ENCODE measurements at places on chromosomes 2 and 18.

DNA sequence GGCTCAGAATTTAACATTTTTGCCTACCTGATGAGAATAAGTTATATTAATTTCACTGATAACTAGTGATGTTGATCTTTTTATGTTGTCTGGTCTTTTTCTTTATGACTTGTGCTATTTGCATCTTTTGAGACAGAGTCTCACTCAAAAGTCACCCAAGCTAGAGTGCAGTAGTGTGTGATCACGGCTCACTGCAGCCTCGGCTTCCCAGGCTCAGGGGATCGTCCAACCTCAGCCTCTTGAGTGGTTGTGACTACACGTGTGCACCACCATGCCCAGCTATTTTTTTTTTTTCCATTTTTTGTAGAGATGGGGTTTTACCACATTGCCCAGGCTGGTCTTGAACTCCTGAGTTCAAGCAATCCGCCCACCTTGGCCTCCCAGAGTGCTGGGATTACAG, 7.5 kb downstream of the SMCHD1 start:
- H3K4me3 ChIP-seq, result no peak overlapping the region

DNA sequence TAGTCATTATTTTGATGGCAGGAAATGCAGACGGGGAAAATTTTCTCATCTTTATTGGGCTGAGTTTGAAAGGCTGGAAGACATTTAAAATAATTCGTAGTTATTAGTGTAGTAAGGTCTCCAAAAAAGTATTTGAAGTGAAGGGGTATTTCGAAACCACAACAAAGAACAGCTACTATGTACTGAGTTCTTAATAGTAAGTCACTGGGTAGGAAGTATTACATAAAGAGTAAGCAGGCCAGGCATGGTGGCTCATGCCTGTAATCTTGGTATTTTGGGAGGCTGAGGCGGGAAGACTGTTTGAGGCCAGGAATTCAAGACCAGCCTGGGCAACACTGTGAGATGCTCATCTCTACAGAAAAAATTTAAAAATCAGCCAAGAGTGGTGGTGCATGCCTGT, 113.6 kb downstream of the MEP1B start:
- no peaks in the 10 kb centered on the region for H3K27me3 ChIP-seq
- DNase-seq, result no peak
- H3K36me3 ChIP-seq, result no peaks in the 10 kb centered on the region
- H3K27ac ChIP-seq, result no peak overlapping the region

- no peak overlapping the region for H3K27ac ChIP-seq
- H3K27me3 ChIP-seq, result no peaks in the 10 kb centered on the region
- no peak overlapping the region for H3K4me3 ChIP-seq
These were observed 22.1 kb upstream of the CBLN2 start for GRCh38 chr18:72566290-72566689.

GRCh38 chr18:46721331-46721730, 35.5 kb downstream of the ST8SIA5 start:
- peaks cover 2% of the 10 kb centered on the region for H3K4me1 ChIP-seq
- no peak overlapping the region for H3K27ac ChIP-seq
- no peaks in the 10 kb centered on the region for H3K27me3 ChIP-seq
- no peaks in the 10 kb centered on the region for H3K36me3 ChIP-seq

DNA sequence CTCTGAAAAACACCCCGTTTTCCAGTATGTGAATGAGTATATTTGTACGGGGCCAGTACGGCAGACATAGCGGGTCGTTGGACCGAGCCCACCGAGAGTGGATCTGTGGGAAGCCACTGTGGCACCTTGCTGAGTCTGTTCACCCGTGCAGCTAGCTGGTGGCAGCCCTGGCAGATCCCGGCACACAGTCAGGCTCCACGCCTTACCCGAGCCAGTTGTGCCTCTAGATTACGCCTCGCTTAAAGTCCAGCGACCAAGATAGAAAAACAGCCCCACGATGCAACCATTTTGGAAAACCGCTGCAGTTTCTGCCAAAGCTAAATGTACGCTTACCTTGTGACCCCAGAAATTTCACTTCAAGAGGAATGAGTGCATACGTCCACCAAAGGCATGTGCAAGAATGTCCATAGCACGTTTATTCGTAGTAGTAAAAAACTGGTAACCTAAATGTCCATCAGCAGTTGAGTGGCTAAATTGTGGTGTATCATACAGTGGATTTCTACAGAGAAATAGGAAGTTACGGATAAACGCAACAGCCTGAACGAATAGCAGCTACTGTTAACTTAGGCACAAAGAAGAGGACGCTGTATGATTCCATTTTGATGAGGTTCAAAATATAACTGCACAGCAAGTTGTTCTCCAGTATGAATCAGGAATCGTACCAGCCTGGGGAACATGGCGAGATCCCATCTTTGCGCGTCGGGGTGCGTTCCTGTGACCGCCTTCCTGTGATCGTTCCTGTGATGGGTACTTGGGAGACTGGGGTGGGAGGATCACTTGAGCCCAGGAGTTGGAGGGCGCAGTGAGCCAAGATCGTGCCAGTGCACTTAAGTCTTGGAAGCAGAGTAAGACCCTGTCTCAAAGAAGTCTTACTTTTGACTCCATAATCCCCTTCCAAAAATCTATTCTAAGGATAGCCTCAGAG, 688 bp upstream of the WDR33 start:
- peak overlapping the region; percentile 83 for H3K27ac ChIP-seq
- H3K36me3 ChIP-seq, result no peaks in the 10 kb centered on the region
- peak overlapping the region; percentile 96 for H3K4me3 ChIP-seq
- no peak for DNase-seq
- no peaks in the 10 kb centered on the region for H3K27me3 ChIP-seq

DNA sequence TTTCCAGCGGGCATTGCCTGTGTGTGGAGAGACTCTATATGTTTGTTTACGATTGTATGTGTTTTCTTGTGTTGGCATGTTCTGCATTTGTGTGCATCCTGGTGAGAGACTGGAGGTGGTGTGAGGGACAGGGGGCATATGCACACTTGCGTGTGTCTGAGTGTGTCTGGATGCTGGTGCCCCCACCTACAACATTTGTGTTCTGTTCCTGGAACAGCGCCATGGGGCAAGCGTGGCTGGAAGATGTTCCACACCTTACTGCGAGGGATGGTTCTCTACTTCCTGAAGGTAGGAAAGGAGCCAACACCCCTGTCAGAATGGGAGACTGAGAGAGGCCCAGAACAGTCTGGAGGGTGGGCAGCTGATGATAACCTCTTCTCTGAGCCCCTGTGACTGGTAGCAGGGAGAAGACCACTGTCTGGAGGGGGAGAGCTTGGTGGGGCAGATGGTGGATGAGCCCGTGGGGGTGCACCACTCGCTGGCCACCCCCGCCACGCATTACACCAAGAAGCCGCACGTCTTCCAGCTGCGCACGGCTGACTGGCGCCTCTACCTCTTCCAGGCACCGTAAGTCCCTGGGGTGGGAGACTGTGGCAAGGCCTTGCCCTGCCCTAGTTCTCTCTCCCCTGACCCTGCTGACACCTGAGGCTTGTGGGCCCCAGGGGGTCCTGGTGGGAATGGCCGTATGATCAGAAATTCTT, 23.7 kb downstream of the PSD4 start:
- no peak for DNase-seq
- no peaks in the 10 kb centered on the region for H3K4me1 ChIP-seq
- H3K36me3 ChIP-seq, result no peaks in the 10 kb centered on the region

DNA sequence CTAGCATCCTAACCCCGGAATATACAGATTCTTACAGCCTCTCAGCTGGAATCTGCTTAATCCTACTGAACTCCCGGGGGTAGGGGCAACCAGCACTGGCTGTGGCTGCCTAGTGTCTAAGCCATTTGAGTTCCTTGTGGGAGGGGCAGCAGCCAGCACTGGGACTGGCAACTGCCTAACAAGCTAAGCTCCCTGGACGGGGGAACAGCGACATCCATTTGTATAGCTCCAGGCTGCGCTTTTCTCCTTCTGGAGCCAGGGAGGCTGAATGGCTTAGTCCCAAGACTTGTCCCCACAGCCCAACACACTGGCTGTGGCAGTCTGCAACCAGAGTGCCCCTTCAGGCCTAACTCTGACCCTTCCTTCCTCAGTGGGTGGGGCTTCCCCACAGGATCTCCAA, 787.2 kb downstream of the METTL4 start:
- H3K4me1 ChIP-seq, result no peaks in the 10 kb centered on the region
- no peak overlapping the region for H3K4me3 ChIP-seq
- DNase-seq, result no peak
- H3K27ac ChIP-seq, result no peak overlapping the region
- H3K27me3 ChIP-seq, result no peaks in the 10 kb centered on the region
- no peaks in the 10 kb centered on the region for H3K36me3 ChIP-seq

GRCh38 chr2:95185197-95185596, 19.6 kb downstream of the ZNF2 start:
- H3K27ac ChIP-seq, result no peak overlapping the region
- no peaks in the 10 kb centered on the region for H3K4me1 ChIP-seq
- no peak overlapping the region for H3K4me3 ChIP-seq

DNA sequence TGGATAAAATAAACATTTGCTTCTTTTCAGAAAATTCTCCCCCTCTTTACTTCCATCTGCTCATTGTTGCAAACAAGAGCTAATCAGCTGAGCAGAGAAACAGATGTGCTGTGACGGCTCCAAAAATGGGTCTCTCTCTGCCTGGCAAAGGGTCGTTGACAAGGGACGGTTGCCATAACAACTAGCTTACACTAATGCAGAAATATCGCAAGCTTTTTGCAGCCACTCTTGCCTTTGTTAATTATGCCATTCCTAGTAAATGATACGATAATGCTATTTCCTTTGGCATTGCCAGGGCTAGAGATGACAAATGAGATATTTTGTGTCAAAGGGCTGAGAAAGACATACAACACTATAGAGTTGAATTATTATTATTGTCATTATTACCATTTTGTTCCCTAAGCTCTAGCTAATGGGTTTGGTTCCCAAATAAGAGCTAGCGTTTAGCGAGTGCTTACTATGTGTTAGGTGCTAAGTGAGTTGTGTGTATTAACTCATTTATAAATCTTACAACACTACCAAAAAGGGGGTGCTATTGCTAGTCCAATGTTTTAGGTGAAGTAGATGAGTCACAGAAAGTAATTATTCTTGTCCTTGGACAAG, 46.8 kb downstream of the MYO3B start:
- no peaks in the 10 kb centered on the region for H3K36me3 ChIP-seq
- H3K4me3 ChIP-seq, result no peak overlapping the region
- no peaks in the 10 kb centered on the region for H3K4me1 ChIP-seq
- no peak for DNase-seq

DNA sequence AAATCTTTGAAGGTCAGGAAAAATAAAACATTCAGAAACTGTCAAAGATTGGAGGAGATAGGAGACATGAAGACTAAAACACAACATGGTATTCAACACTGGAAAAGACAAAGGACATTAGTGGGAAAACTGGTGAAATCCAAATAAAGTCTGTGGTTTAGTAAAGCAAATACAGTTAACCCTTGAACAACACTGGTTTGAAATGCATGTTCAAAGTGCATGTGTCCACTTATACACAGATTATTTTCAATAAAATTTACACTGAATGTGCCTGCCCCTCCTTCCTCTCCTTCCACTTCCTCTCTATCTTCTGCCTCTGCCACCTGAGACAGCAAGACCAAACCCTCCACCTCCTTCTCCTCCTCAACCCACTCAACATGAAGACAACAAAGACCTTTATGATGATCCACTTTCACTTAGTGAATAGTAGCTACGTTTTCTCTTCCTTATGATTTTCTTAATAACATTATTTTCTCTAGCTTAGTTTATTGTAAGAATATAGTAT, 14.5 kb downstream of the OLA1 start:
- H3K27ac ChIP-seq, result no peak overlapping the region
- no peaks in the 10 kb centered on the region for H3K36me3 ChIP-seq
- no peak overlapping the region for H3K4me3 ChIP-seq
- H3K4me1 ChIP-seq, result peaks cover 1% of the 10 kb centered on the region
- H3K27me3 ChIP-seq, result no peaks in the 10 kb centered on the region

DNA sequence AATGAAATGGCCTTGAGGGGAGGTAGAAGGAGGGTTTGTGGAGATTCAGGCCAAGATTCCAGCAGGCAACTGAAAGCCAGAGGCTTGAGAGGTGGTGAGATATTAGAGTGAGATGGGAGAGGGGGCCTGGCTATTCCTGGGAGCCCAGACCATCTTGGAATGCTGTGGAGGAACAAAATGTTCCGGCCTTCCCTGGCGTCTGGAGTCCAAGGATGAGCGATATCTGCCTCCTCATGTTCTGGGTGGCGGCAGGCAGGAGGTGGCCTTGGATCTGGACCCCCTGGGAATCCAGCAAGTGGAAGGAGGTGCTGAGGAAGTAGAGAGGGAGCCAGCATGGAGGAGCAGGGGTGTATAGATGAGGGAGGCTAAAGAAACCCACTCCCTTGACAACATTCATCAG, 335.9 kb downstream of the CYP26B1 start:
- DNase-seq, result no peak
- no peak overlapping the region for H3K27ac ChIP-seq
- H3K36me3 ChIP-seq, result no peaks in the 10 kb centered on the region
- H3K27me3 ChIP-seq, result no peaks in the 10 kb centered on the region

DNA sequence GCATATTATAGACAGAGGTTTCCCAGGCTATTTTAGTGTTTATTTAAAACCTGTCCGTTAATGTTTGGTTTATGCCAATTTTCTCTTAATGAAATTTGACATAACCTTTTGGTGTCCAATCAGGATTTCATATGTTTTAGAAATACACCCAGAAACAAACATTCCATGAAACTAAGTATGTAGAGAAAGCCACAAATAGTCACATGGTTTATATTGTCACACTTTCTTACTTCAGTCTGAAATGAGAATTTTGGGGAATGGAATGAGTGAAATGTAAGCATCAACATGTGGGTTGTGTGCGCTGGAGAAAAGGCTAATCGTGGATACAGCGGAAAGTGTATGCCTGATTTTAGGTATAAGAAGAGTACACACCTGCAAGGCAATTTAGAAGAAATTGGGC, 277.0 kb upstream of the RAB12 start:
- H3K36me3 ChIP-seq, result no peaks in the 10 kb centered on the region
- no peak overlapping the region for H3K4me3 ChIP-seq
- DNase-seq, result no peak
- H3K27ac ChIP-seq, result no peak overlapping the region
- H3K4me1 ChIP-seq, result peaks cover 1% of the 10 kb centered on the region
- no peaks in the 10 kb centered on the region for H3K27me3 ChIP-seq

GRCh38 chr2:127626175-127626574, 19.8 kb upstream of the GPR17 start:
- no peaks in the 10 kb centered on the region for H3K36me3 ChIP-seq
- H3K4me3 ChIP-seq, result no peak overlapping the region
- DNase-seq, result no peak
- no peak overlapping the region for H3K27ac ChIP-seq

Measured in ovary (tissue), 10 donors.